Placental pericyte (primary cell): ENCODE measurements at places on chromosomes 4 and X. TPM values are rescaled to one million over a fixed set of nuclear protein-coding genes. Genes with fewer than 3 reads are reported as not detected.

Gene BEX4
- 3.6 and 16.6 TPM in 2 replicates for total RNA-seq

Gene MORC4
- 43.8 and 65.3 TPM in 2 replicates for total RNA-seq

Gene COL25A1
- 0.66 and 1.7 TPM in 2 replicates for total RNA-seq

Gene RBMXL3
- total RNA-seq: not detected in 2 replicates

Gene MTMR8
- total RNA-seq: not detected in 2 replicates

Gene HELT
- total RNA-seq: not detected in 2 replicates

Gene ADGRG2
- not detected in 2 replicates for total RNA-seq

Gene CABS1
- total RNA-seq: not detected in 2 replicates

Gene NSUN7
- under 0.01 and 0.22 TPM in 2 replicates for total RNA-seq

Gene FREM3
- total RNA-seq: under 0.01 TPM in 1 of 2 replicates, not detected in the other
